ENCODE measurements at places on chromosomes 7 and 10. TPM values are rescaled to one million over a fixed set of nuclear protein-coding genes. Genes with fewer than 3 reads are reported as not detected.

GRCh38 chr10:130689743-130690626 is 553.8 kb downstream of the GLRX3 start:
- no peaks in the 10 kb centered on the region for H3K4me1 ChIP-seq
- no peak overlapping the region for H3K27ac ChIP-seq
- H3K4me3 ChIP-seq: no peak overlapping the region
- no peaks in the 10 kb centered on the region for H3K27me3 ChIP-seq
- no peaks in the 10 kb centered on the region for H3K36me3 ChIP-seq
- no peak for DNase-seq

GRCh38 chr10:13788711-13789447 is 202.1 kb downstream of the PRPF18 start:
- H3K36me3 ChIP-seq: peaks cover 13% of the 10 kb centered on the region
- no peaks in the 10 kb centered on the region for H3K27me3 ChIP-seq
- no peak overlapping the region for H3K4me3 ChIP-seq
- H3K4me1 ChIP-seq: peaks cover 21% of the 10 kb centered on the region
- peak overlapping the region; percentile 46 for H3K27ac ChIP-seq
- DNase-seq: peak; percentile 68

- H3K4me1 ChIP-seq: no peaks in the 10 kb centered on the region
- H3K36me3 ChIP-seq: peaks cover 6% of the 10 kb centered on the region
- peak overlapping the region; percentile 59 for H3K4me3 ChIP-seq
Measured at GRCh38 chr7:5423976-5424748, 528 bp upstream of the TNRC18 start.

DNA sequence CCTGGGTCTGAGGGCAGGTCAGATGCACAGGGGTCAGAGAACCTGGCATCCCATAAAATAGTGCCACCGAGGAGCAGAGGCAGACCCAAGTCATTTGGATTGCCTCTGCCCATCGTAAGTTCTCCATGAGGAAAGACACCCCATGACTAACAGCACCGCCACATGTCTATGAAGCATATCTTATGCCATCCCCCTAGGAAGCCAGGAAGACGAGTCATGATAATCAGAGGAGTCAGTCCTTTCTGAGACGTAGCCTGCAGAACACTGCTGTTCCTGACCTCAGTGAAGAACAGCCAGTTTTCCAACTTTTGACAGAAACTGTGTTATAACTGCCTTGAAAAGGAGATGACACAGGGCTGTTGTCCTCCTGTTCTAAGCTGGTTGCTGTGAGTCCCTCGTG is 51.2 kb downstream of the INSYN2A start:
- no peaks in the 10 kb centered on the region for H3K27me3 ChIP-seq
- H3K4me1 ChIP-seq: peaks cover 21% of the 10 kb centered on the region
- no peak overlapping the region for H3K4me3 ChIP-seq

DNA sequence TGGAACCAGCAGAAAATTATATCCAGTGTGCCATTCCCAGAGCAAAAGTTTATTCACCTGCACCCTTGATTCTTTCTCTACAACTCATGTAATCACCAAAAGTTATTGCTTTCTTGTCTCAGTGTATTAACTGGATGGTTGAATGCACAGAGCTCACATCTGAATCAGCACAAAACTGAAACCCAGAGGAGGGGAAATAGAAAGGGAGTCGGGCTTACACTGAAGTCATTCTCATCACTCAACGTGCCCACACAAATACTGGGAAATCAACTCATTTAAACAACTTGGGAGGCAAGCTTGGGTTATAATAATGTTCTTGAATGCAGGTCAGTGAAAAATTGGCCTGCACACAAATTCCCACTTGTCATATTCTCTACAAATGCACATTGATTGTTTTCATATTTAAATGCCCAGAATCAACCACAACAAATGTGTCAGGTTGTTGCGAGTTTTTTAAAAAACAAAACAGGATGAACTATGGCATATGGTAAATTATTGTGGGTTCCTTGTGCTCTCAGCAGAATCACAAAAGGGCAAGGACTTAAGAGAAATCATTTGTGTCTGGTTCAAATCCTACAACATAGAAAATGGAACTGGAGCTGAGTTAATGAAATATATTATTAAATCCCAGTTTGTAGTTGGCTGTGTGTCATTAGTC is 125.9 kb upstream of the NOBOX start:
- no peak overlapping the region for H3K27ac ChIP-seq
- H3K36me3 ChIP-seq: no peaks in the 10 kb centered on the region
- H3K4me3 ChIP-seq: no peak overlapping the region

DNA sequence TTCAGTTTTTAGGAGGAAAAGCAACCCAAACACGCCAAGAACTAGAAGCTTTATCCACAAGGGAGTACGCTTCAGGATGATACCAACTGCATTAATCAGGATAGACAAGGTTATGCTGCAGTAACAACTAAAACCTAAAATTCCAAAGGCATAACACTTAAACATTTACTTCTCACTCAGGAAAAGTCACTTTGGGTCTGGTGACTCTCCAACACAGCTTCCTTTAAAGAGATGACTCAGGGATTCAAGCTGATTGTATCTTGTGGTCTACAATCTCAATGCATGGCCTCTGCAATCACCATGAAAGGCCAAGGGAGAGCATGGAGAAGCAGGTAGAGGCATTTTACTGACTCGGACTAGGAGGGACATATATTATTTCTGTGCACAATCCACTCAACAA is 315.8 kb downstream of the KCNMA1 start:
- peaks cover 6% of the 10 kb centered on the region for H3K4me1 ChIP-seq
- H3K4me3 ChIP-seq: no peak overlapping the region
- peak; percentile 38 for DNase-seq
- no peak overlapping the region for H3K27ac ChIP-seq
- peaks cover 12% of the 10 kb centered on the region for H3K27me3 ChIP-seq
- no peaks in the 10 kb centered on the region for H3K36me3 ChIP-seq

DNA sequence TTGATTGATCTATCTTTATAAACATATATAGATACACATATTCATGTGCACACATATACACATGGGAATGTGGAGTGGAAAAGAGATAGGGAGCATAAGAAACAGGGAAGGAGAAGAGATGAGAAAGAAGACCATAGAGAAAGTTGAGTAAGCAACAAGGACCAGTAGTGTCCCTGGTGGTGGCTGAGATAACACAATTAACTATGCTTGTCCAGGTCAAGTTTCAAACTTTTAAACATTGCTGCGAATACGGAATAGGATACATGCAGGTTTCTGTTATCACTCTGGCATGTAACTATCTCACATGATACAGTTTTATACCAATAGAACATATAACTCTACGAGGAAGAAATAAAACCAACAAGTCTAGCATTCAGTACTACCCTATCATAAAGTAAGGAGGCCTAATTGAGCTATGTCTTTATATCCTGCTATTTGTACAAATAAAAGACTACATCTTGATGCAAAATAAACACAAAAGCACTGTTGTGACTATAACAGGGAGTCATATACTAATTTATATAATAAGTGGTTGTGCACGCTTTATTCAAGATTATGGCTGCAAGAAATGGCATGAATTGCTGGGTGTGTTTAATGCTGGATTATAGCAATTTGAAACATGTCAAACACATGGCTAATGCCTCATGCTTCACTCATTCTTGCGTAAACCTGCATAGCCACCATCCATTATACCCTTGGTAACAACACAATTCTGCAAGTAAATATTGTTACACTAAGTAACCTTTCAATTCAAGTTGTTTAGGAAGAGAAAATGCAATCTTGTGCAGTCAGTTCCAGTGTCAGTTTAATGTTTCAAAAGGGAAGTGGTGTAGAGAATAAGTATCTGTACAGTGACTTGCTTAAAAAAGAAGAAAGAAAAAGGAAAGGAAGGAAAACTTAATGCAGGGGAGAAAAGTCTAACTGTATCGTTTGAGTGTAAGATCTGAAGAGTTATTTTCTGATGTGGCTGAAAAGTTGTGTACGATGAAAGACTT is 8.2 kb downstream of the FOXP2 start:
- H3K27ac ChIP-seq: no peak overlapping the region
- no peak for DNase-seq
- no peaks in the 10 kb centered on the region for H3K36me3 ChIP-seq
- no peaks in the 10 kb centered on the region for H3K27me3 ChIP-seq
- peaks cover 6% of the 10 kb centered on the region for H3K4me1 ChIP-seq

DNA sequence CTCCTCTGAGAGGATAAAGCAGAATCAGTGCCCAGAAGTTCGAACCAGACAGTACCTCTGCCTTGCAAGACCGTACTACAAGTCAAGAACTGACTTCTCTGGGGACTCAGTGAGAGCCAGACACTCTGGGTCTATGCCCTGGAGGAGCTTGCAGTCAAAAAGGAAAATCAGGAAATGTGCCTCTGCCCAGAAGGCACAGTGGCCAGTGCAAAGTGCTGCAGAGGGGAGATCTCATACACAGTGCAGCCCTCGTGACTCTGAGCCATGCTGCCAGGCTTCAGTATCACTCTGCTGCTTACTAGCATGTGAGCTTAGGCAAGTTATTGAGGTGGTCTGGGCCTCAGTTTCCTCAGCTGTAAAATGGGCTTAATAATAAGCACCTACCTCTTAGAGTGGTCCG is 144.0 kb upstream of the NPY start:
- DNase-seq: no peak
- H3K4me1 ChIP-seq: no peaks in the 10 kb centered on the region

DNA sequence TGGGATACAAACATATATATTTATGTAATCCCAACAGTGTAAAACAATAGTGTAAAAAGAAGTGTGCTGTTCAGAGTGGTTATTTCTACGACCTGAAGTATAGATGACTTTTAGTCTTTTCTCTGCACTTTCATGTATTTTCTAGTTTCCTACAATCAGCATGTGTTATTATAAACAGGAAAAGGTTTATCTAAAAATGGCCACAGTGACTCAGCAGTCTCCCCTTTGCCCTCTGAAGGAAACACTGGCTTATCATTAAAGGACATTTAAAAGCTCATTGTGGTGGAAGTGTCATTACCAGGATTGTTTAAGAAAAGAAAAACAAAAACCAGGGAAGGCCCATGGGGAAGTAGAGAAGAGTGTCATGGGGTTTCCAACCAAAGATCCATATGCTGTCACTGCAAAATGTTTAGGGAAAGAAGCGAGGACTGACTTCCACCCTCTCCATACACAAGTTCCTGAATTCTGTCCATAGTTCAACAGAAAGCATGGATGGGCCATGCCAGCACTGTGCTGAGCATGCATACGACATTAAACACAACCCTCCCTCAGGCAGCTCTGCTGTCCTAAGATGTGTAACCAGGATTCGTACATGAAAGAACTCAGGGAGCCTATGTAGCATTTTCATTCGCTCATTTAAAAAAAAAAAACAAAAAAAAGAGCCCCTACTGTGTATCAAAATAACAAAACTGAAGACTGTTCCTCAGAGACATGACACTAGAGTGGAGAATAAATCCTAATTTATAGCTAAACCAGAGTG is 10.2 kb downstream of the CYREN start:
- H3K27ac ChIP-seq: peak overlapping the region; percentile 90
- peaks cover 16% of the 10 kb centered on the region for H3K4me1 ChIP-seq
- no peak overlapping the region for H3K4me3 ChIP-seq
- H3K27me3 ChIP-seq: no peaks in the 10 kb centered on the region
- DNase-seq: peak; percentile 67

DNA sequence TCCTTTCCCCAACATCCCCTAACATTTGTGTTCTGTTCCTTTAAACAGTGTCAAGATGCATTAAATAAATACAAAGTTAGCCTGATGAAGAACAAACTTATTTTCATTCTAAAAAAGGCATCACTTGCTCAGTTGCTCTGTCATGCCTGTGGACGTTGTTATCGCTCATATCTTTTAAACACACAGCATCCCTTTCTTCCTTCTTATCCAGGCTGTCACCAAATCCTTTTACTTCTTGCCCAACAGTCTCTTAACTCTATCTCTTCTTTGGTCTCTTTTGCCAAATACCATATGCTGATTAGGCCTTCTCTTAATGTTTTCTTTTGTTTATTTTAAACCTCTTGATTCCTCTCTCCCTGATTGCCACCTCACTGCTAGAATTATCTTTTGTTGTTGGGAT is 43.9 kb downstream of the DKK1 start:
- no peaks in the 10 kb centered on the region for H3K36me3 ChIP-seq
- DNase-seq: peak; percentile 9
- peaks cover 4% of the 10 kb centered on the region for H3K4me1 ChIP-seq
- no peak overlapping the region for H3K4me3 ChIP-seq

- no peaks in the 10 kb centered on the region for H3K4me1 ChIP-seq
- H3K36me3 ChIP-seq: no peaks in the 10 kb centered on the region
- peak; percentile 74 for DNase-seq
Measured at GRCh38 chr10:50033481-50033880, 34.3 kb upstream of the WASHC2A start.

The GRM3 gene
- not detected for total RNA-seq

The ACBD7 gene
- 1.1 TPM for total RNA-seq

The C7orf57 gene
- total RNA-seq: not detected

The BTRC gene
- 11.7 TPM for total RNA-seq

The ADAM12 gene
- total RNA-seq: 9.7 TPM

The SPRN gene
- 0.36 TPM for total RNA-seq

The NKX1-2 gene
- total RNA-seq: not detected

The RTKN2 gene
- total RNA-seq: 0.90 TPM

The PTER gene
- 6.9 TPM for total RNA-seq

The PSPH gene
- total RNA-seq: 48.4 TPM

All from IMR-90 (cell line).